Right renal cortex interstitium (tissue), 3 donors: ENCODE measurements at places on chromosomes 12 and 14.

DNA sequence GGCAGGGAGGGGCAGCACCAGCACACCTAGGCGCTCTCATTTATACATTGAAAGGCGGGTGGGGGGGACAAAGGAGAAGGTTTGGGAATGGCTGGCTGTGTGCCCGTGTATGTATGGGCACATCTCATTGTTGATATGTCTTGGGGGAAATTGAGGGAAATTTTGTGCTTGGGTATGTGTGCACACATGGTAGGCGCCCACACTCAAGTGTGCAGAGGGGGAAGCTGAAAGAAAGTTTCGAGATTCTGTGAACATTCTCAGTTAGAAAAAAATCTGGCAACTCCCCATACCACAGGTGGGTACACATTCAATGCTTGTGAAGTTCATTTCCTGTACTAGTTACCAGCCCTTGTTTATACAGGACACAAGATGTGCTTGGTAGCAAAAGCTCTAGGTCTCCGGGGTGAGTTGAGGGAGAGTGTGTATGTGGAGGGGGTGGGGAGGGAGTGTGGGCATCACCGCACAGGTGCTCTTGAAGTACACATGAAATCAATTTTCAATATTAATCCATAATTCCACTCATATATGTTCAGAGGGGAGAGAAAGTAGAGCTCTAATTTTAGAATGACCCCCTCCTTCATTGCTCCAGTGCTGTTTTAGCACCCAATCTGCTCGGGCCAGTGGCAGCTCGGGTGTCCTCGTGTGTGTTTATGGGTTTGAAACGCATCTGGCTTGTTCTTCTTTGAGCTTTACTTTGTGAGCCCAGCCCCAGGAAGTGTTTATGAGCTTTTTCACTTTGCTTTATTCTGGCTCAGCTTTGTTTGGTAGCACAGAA, 286.0 kb downstream of the ZFP36L1 start:
- DNase-seq: no peak

DNA sequence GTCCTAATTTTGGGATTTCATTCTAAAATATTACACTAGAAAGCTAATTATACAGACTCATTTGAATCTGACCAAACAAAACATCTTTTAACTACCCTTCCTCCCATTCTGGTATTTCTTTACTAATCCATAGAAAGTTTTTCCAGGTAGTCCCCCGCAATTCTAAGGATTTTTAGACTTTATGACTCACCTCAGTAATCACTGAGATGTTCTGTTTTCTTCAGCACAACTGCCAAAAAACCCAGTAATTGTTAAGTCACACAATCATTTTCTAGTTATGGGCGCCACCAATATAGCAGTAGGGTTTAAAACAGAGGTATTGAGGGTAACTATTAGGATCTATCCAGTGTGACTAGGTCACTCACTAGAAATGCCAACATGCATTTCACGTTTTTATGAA, 1.6 kb upstream of the ARID4A start:
- no peak for DNase-seq

- no peak for DNase-seq
Measured at GRCh38 chr14:99568567-99569560, 35.1 kb downstream of the CCDC85C start.

DNA sequence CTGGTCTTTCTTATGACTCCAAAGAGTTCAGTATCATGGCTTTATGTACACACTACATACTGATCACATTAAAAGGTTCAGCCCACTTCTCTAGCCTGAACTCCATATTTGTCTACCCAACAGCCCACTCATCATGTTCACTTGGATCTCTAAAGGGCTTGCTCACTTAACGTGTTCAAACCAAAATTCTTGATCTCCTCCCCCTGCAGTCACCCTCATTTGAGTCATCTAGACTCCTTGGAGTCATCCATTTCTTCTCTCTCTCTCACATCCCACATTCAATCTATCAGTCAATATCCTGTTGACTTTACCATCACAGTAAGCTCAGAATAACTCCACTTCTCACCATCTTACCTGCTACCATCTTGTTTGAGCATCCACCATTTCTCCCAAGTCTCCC, 148.4 kb upstream of the ARID2 start:
- no peak for DNase-seq

- no peak for DNase-seq
Measured at GRCh38 chr12:116539905-116540482, 19.2 kb upstream of the MAP1LC3B2 start.
